ENCODE measurements at places on chromosomes 3 and 15.
A peak's percentile ranks its signal among the peaks of the same experiment; 100 is the strongest.

- no peak for DNase-seq
These were observed 24.4 kb downstream of the FAH start for GRCh38 chr15:80177156-80177555.

DNA sequence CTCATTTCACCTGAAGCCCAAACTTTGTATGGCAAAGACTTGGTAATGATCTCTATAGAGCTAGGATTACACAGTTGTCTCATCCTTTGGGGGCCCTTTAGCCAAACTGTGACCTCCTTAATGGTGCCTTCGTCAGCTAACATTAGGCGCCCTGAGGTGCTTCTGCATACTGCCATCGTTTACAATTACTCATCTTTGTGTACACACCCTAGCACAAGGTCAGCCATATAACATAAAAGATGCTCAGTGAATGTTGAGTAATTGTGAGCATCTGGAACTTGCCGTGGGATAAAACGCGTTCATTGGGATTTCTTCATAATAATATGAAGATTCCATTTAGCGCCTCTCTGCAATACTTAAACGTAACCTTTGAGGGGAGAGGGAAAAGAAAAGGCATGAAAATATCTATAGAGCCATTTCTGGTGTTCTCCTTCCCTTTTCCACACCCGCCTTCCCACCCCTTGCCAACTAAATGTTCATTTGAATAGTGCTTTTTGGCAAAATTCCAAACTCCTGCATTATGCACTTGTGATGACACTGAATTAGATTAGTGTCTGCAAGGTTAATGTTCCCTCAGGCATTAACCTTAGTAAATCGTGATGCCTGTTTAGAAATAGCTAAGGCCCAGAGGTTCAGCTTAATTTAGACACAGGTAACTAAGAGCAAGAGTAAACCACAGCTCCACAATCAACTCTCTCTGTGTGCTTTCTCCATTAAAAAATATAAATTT, 990 bp upstream of the ZNF148 start:
- DNase-seq, result no peak

- no peak for DNase-seq
These were observed 90.1 kb downstream of the FNDC3B start for GRCh38 chr3:172129498-172129849.

DNA sequence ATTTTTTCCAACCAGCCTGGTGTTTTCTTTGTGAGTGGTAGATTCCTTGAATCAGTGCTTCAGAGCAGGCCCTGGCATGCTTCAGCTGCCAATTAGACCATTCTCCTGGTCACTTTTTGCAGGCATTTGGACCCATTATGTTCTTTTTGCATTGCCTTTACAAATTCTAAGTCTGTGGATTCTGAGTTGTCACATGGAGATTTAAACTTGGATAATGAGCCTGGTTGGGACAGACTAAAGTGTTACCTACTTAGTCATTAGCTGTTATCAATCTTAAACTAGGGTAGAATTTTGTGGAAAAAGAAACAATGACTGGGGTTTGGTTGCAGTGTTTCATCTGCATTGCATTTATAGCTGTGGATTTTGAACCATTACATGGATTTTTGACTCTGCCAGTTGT, 40.6 kb downstream of the ARHGEF26 start:
- DNase-seq, result no peak

- DNase-seq, result peak; percentile 9
These were observed 84.9 kb upstream of the ETV5 start for GRCh38 chr3:186193534-186194450.

GRCh38 chr15:74584779-74585178, 30.9 kb upstream of the CLK3 start:
- DNase-seq, result no peak

GRCh38 chr3:933326-933725, 159.5 kb upstream of the CNTN6 start:
- no peak for DNase-seq

GRCh38 chr3:70090322-70090913, 90.9 kb downstream of the SAMMSON start:
- no peak for DNase-seq

DNA sequence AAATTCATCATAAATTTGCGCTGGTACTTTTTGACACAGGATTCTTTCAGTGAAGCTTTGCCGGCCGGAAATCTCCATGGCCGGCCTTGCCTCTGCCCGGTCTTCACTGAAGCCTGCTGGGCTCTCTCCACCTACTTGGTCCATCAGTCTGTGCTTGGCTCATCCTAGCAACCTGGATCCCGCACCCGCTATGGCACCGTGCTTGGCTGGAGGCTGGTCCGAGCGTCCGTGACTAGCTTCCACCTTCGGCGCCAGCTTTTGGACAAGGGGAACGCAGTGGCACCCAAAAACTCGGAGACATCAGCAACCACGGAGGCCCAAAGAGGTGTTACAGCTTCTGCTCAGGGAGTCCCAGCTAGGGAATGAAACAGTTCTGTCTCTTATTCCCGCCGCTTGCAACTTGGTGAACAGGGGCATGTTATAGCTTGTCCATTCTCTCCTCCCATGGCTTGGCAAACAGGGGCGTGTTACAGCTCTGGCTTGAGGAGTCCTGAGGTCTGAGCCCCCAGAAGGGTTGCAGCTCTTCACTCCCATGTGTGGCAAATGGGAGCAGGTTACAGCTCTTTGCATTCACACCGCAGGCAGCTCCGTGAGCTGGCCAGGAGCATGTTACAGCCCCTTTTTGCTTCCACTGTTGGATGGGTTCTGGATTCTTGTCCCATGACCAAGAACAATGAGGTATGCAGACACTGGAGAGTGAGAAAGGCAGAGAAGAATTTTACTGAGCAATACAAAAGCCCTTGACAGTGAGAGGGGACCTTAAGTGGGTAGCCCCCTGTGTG, 204.2 kb downstream of the DIPK2A start:
- no peak for DNase-seq

GRCh38 chr3:114519415-114519814, 225.6 kb downstream of the TIGIT start:
- DNase-seq, result no peak

GRCh38 chr3:170816341-170816740, 53.7 kb downstream of the RPL22L1 start:
- DNase-seq, result no peak

DNA sequence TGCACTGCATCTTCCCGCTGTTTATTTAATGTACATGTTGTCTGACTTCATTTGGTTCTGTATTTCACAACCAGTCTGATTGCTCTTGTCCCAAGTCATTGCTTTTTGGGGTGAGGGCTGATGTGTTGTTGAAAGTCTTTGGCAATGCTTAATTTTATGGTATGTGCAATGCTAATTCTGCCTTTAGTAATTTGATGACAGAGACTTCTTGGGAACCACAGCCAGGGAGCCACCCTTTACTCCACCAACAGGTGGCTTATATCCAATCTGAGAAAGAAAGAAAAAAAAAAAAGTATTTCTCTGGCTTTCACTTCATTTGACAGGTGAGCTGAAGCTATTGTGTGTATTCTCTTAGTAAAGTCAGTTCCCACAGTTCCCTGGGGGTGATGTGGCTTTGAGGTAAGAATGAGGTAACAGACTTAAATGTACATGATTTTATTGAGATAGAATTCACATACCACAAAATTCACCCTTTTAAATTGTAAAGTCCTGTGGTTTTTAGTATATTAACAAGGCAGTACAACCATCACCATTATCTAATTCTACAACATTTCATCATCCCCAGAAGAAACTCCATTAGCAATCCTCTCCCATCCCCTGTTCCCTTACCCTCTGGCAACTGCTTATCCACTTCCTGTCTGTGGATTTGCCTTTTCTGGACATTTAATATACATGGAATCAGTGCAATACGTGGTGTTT, 97.3 kb downstream of the SLCO3A1 start:
- DNase-seq, result no peak

DNA sequence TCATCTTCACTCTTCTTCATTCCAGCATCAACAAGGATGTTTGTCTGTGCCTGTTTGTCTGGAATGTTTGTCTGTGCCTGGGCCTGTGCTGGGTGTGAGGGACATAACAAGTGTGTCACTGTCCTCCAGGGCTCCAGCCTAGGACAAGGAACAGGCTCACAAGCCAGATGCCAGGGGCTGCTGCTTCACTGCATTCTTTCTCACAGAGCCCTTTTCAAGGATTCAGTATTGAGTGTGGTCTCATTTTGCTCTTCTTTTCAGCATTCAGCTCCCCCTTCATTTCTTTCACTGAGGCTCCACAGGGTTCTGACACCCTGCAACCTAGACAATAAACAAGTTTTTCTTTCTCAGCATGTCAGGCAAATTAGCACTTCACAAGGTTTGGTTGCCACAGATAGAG, 43.6 kb upstream of the KY start:
- no peak for DNase-seq

DNA sequence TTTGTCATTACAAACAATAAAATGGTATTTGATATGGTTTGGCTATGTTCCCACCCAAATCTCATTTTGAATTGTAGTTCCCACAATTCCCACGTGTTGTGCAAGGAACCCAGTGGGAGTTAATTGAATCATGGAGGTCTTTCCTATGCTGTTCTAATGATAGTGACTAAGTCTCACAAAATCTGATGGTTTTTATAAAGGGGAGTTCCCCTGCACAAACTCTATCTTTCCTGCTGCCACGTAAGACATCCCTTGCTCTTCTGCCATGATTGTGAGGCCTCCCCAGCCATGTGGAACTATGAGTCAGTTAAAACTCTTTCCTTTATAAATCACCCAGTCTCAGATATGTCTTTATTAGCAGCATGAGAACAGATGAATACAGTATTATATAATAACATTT, 15.4 kb upstream of the AADAC start:
- no peak for DNase-seq

DNA sequence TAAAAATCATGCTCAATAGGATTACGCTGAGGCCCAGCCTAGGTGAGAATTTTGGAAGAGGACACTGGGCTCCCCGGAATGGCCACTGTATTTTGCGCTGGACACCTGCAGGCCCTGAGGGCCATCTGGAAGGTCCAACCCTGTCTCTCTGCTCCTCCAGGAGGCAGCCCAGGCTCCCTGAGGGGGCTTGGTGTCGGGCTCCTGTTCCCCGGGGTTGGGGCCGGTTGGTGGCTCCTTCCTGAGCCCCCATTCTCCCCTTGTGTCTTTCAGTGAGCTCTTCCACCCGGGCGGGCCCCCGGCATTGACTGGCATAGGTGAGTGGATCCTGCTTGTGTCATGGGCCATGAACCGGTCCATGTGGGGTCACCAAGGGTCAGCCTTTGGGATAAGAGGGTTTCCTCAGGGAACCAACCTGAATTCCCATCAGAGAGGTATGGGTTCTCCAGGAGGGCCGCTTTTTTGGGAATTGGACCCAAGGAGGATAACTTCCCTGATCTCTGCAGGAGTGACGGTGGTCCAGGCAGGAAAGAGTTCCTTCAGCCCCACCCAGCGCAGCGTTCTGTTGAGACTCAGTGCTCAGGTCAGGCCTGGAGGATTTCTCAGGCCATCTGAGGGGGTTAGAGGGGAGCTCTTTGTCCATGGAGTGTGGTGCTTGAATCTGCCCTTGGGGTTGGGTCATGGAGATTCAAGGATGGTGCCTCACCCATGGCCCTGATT, 187.8 kb downstream of the UBE3A start:
- DNase-seq, result no peak

DNA sequence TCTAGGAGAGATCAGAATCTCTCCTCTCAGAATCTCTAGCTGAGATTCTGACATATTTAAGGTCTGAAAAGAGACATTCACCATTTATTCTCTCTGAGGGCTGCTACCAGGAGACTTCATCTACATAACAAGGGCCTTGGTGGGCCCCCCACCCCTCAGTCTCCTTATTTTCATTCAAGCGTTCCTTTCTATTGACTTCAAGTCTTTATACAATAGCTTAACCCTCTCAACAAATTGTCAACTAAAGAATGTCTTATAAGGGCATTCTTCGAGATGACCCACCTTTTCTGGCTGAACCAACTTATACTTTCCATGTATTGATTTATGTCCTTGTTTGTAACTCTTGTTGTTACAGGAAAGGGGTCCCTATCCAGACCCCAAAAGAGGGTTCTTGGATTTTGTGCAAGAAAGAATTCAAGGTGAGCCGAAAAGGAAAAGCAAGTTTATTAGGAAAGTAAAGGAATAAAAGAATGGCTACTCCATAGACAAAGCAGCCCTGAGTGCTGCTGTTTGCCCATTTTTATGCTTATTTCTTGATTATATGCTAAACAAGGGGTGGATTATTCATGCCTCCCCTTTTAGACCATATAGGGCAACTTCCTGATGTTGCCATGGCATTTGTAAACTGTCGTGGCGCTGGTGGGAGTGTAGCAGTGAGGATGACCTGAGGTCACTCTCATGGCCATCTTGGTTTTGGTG, 209.5 kb upstream of the ALCAM start:
- no peak for DNase-seq

DNA sequence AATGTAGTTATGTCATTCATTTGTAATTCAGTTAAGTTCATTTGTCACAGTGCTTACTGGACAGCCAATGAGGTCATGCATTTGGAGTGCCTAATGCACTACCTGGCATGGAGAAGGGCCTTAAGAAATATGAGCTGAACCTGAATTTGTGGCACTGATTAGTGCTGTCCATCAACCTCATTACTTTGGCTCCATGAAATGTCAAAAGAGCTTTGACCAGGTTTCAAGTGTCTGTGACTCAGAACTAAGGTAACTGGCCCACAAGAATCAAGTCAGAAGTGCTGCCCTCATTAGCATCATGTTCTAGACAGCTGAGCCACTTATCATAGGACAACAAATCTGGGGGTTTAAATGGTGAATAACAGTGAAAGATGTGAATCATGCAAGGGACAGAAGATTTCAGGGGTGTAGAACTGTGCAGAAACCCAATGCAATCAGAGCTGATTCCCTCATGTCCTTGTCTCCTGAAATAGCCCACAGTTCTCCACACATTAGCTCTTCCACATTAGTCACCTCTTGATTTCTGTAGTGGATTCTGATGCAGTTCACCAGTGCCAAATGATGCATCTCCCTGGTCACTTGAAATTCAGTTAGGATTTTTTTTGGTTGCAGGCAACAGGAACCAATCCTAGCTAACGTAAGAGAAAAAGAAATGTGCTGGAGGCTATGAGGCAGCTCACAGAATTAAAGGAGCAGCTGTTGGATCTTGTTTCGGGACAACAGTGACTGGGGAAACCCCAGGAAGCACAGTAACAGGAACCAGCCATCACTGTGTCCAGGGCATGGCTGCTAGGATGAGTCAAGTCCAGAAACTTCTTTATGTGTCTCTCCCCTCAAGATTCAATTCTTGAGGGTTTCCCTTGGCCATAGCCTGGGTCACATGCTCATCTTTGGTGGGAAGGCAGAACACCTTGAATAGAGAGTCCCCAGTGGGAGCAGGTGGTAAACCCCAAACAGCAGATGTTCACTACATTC, 38.7 kb downstream of the CHST2 start:
- no peak for DNase-seq

DNA sequence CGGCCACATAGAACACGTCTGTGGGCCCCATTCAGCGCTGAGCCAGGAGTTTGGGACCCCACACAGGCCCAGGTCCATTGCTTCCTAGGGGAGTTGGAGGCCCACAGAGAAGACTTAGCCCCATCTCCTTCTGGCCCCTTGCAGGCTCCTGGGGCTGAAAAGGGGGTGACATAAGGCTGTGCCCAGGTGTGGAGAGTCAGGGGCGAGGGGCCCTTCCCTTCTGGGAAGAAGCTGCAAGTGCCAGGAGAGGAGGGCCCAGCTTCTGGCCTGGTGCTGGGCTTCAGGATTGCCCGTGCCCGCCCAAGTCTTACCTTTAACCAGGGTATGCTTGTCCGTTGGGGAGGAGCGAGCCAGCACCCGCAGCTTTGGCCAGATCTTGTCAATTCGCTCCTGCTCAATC, 28.9 kb upstream of the SEC13 start:
- no peak for DNase-seq

Measured in nucleus accumbens (tissue), 56 donors.